ENCODE measurements at places on chromosomes 5 and 9.

- DNase-seq = no peak
These were observed 92.1 kb upstream of the MAP1B start for GRCh38 chr5:72015103-72015548.

DNA sequence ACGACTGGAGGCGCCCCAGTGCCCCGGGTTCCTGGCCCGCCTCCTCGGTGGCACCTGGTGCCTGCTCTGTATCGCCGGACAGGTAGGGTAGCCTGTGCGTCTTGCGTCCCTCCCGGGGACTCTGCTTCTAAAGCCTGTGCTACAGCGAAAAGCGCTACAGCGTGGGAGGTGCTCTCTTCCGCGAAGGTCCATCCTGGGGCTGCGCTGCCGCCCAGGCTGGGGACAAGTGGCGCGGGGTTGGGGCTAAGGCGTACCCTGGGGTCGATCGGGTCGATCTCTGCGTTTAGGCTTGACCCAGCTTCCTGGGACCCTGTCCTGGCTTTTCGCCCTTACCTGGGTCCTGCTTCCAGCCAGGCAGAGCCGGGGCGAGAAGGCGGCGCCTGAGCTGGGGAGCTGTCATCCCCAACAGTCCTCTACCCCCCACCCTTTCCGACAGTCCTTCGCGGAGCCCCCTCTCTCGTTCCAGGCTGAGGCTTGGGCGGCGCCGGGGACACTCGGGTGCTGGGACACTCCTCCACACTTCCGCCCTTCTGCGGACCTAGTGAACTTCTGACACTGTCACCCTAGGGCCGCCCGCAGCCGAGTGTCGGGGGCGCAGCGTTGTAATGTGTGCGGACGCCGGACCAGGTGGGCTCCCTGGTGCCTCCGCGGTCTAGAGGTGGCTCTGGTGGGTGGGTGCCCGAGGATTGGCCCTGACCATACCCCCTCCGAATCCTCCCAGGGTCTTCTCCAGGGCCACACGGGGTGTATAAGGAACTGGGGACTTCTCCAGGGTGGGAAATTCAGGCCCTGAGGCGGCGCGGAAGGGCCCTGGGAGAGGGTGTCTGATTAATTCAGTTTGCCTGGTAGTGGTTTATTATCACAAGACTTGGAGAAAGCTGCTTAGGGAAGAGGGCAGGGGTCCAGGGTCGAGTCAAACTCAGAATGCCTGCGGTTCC is 328.2 kb downstream of the SH3GL2 start:
- peak; percentile 76 for DNase-seq

- no peak for DNase-seq
These were observed 29.2 kb upstream of the HMHB1 start for GRCh38 chr5:143782588-143783386.

DNA sequence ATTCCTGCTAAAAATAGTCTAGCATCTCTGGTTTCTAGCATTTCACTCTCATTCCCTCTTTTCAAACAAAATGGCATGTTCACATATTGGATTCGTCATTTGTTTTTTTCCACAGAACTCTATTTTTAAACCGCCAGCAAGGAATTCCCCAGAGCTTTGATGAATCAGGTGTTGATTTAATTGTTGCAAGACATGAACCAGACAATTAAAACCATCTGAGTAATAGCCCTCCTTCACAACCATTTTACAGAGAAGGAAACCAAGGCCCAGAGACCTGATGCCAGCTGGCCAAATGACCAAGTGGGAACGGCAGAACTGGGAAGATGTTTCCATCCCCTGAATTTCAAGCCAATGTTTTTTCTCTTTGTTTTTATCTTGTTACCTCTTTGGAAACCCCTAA is 167.0 kb downstream of the CAAP1 start:
- no peak for DNase-seq

DNA sequence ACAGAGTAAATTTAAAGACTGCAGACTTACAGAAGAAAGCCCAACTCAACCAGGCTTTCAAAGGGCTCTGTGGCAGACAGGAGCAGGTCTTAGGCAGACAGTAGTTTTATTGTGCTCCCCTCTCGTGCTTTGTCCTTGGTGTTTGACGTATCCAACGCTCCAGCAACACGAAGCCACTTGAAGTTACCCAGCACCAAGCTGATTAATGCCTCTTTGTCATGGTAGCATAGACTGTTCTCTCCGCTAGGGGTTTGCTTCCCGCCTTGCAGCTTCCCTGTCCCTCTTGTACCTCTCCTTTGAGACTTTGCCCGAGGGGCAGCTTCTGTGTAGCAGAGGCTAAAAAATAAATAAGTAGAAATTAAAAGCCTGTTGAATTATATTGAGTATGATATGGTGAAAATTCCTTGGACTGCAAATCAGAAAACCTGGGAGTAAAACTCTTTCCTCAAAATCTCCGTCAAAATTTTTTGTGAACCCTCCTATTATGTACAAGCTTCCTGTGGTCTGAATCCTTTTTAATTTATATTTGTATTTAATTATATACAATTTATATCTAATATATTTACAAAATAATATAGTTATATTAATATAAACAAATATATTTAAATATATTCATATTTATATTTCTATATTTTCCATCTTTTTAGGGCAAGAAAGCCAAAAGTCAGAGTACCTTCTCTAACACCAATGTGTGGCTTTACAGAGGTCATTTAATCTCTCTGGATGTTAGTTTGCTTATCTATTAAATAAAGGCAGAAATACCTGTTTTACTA is 405.4 kb downstream of the DMAC1 start:
- DNase-seq = no peak

DNA sequence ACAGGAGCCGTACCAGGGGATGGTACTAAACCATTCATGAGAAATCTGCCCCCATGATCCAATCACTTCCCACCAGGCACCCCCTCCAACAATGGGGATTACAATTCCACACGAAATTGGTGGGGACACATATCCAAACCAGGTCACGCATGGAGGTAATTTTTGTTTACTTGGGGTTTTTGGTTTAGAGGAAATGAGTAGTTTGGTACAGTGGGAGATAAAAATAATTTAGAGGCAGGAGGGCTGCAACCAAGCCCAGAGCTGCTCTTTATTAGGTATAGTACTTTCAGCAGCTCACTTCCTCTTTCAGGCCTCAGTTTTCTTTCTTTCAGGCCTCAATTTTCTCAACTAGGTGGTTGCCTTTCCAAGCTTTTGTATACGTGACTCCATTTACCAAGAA is 23.2 kb downstream of the PRUNE2 start:
- DNase-seq = no peak

DNA sequence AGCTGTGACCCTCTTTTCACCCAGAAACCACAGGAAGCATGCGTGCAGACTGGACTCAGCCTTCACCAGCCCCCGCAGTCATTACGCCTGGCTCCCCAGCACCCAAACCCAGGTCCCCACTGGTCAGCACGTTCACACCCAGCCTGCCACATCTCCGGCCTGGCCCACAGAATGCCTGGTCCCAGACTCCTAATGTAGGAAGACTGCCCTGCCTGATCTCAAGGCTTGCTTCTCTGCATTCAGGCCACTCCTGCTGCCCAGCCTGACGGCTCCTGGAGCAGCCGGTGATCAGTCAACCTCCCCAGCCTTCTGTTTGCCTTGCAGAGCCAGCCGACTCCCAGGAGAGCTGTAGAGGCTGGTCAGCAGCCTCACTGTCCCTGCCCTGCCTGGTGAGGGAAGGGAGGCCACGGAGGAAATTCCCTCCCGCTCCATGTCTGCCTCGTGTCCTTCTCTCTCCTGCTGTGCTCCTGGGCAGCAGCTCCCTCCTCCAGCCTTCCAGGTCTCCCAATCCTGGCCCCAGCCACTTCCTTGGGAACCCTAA is 25.4 kb downstream of the ADAMTS2 start:
- DNase-seq = no peak

GRCh38 chr5:76742583-76742982 is 26.7 kb downstream of the F2R start:
- DNase-seq = no peak

GRCh38 chr5:6504677-6505415 is 56.2 kb downstream of the UBE2QL1 start:
- DNase-seq = no peak

- DNase-seq = no peak
These were observed 181.7 kb upstream of the SLC30A5 start for GRCh38 chr5:68911840-68912690.

- no peak for DNase-seq
These were observed 10.9 kb upstream of the CLIC3 start for GRCh38 chr9:137007108-137007815.

DNA sequence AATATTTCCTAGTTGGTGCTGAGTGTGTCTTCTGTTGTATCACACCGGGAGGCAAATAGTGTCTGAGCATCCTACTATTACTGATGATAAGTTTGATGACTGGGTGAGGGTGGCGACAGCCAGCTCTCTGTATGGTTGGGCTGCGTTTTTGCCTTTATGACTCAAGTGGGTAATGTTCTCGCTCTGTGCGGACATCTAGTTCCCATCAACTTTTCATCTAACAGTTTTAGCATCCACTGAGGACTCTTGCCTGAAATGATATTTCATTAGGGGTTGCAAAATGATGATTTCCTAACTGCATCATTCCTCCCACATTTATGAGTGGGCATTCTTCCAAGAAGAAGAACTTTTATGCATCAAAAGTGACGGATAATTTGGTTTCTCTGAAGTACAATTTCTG is 26.5 kb downstream of the HMCN2 start:
- DNase-seq = no peak

GRCh38 chr5:56339732-56340131 is 106.6 kb upstream of the ANKRD55 start:
- DNase-seq = no peak

- DNase-seq = peak; percentile 9
These were observed 63.6 kb downstream of the INIP start for GRCh38 chr9:112654282-112654681.
